Tibial artery (tissue), 4 donors: ENCODE measurements at places on chromosomes 6 and 20.

- H3K27me3 ChIP-seq = no peaks in the 10 kb centered on the region
- H3K36me3 ChIP-seq = no peaks in the 10 kb centered on the region
- peaks cover 16% of the 10 kb centered on the region for H3K4me1 ChIP-seq
- no peak overlapping the region for H3K27ac ChIP-seq
- DNase-seq = no peak
Measured at GRCh38 chr20:16475225-16475624, 98.0 kb downstream of the KIF16B start.

DNA sequence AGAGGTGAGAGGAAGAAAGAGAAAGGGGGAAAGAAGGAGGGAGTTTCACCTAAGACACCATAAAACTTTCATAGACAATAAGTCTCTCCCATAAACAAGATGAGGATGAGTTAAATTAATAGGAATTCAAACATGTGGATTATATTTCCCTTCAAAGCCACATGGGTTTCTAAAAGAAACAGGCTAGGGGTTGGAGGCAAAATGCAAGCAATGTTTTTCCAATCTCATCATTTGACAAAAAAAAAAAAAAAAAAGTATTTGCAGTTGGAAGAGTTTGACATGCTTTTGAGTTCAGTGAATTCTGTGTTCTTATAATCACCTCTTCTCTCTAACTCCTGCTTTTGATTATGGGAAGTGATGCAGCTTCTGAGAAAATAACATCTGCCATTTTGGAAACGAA, 286.5 kb upstream of the PRND start:
- no peak overlapping the region for H3K4me3 ChIP-seq
- no peak overlapping the region for H3K27ac ChIP-seq
- no peak for DNase-seq
- no peaks in the 10 kb centered on the region for H3K27me3 ChIP-seq
- H3K36me3 ChIP-seq = no peaks in the 10 kb centered on the region

GRCh38 chr6:69427882-69428281, 368.9 kb downstream of the LMBRD1 start:
- no peak for DNase-seq
- peaks cover 6% of the 10 kb centered on the region for H3K4me1 ChIP-seq
- no peaks in the 10 kb centered on the region for H3K36me3 ChIP-seq
- H3K27me3 ChIP-seq = no peaks in the 10 kb centered on the region

- H3K36me3 ChIP-seq = no peaks in the 10 kb centered on the region
- no peak overlapping the region for H3K4me3 ChIP-seq
Measured at GRCh38 chr6:80382811-80383210, 276.3 kb downstream of the BCKDHB start.

GRCh38 chr6:63188828-63189227, 22.4 kb upstream of the FKBP1C start:
- H3K4me1 ChIP-seq = no peaks in the 10 kb centered on the region
- H3K4me3 ChIP-seq = no peak overlapping the region
- no peak overlapping the region for H3K27ac ChIP-seq
- no peaks in the 10 kb centered on the region for H3K27me3 ChIP-seq

GRCh38 chr20:53658322-53658721, 64.7 kb upstream of the ZNF217 start:
- no peaks in the 10 kb centered on the region for H3K36me3 ChIP-seq
- no peak for DNase-seq
- H3K27ac ChIP-seq = peak overlapping the region; percentile 61
- H3K27me3 ChIP-seq = no peaks in the 10 kb centered on the region
- H3K4me3 ChIP-seq = no peak overlapping the region

DNA sequence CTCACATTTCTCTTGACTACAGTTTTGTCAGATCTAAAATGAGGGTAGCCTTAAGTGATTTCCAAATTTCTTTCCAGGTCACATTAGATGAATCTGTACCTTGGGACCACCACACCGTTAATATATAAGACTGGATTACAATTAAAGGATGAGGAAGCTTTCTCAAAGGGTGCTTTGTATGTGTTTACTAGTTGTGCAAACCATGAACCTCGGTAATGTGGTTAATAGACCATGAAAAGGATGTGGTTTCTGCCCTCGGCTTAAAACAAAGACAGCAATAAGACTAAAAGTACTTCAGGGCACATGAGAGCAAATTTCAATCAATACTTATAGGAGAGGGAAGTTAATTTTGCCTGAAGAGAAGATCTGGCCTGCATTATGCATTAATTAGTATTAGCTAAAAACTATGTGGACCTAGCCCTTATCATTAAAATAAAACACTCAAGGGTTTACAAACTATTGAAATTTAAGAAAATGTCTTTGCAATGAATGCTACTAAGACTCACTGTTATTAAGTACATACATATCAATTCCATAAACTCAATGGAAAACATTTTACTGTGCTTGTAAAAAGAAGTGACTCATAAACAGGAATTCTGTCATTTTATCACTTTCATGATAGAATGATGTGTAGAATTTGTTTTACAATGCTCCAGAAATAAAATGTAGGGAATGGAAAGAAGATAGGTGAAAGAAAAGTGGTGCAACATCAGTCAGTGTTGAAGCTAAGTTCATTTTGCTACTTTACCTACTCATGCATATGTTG, 936 bp upstream of the TMX4 start:
- peak overlapping the region; percentile 97 for H3K27ac ChIP-seq
- no peaks in the 10 kb centered on the region for H3K36me3 ChIP-seq
- H3K4me1 ChIP-seq = peaks cover 11% of the 10 kb centered on the region
- DNase-seq = no peak
- H3K4me3 ChIP-seq = peak overlapping the region; percentile 63
- no peaks in the 10 kb centered on the region for H3K27me3 ChIP-seq

DNA sequence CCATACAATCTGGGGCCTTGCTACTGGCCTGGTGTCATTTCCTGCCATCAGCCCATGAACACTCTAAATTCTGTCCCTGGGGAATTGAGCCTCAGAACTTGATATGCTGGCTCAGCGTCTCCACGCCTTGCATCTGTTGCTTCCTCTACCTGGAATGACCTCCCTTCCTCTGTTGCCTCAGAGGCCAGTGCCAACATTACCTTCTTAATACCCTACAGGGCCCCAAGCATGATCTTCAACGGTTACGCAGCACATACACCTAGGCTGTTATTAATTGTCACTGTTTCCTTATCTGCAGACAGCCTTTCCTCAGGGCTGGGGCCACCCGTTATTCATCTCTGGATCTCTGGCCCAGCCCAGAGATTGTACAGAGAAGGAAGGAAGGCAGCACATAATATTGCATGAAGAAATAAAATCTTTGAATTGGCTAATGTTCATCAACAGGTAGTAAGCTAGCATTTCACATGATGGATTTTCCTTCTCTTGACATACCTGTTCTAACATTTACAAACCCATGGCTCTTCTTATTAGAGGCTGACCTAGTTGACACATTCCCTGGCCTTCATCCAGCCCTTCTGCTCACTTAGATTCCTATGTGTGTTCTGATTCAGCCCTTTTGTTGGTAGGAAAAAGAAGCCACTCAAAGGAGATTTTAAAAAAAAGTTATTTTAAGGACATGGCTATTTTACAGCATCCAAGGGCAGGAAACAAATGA, 8.4 kb upstream of the RNF182 start:
- no peaks in the 10 kb centered on the region for H3K4me1 ChIP-seq
- no peak for DNase-seq
- H3K4me3 ChIP-seq = no peak overlapping the region
- H3K27ac ChIP-seq = no peak overlapping the region
- H3K36me3 ChIP-seq = no peaks in the 10 kb centered on the region

GRCh38 chr6:134928151-134928900, 21.6 kb downstream of the ALDH8A1 start:
- no peaks in the 10 kb centered on the region for H3K36me3 ChIP-seq
- no peak overlapping the region for H3K27ac ChIP-seq
- no peak for DNase-seq
- H3K4me1 ChIP-seq = no peaks in the 10 kb centered on the region
- H3K27me3 ChIP-seq = no peaks in the 10 kb centered on the region
